ENCODE measurements at places on chromosomes 1 and 21.

GRCh38 chr1:2027961-2028583 is 8.9 kb downstream of the GABRD start:
- no peak for DNase-seq

- DNase-seq = no peak
Observed at GRCh38 chr1:109846162-109846561, 64.5 kb upstream of the CSF1 start.

GRCh38 chr1:7646981-7647901 is 123.9 kb upstream of the VAMP3 start:
- DNase-seq = peak; percentile 90

DNA sequence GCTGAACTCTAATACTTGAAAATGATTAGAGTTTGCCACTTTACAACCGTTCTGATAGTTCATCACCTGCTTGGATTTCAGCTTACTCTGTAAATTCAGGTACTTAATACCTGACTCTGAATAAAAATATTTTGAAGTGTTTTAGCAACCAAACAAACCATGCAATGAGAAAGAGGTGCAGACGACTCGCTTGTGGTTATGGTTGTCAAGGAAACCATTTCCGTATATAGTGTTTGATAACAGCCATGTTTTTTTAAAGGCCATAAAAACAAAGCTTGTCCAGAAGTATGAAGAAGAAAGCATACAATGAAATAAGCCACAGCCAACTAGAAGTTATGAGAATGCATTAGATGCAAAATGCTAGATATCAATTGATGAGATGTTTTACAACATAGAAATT is 167.2 kb upstream of the HMCN1 start:
- DNase-seq = no peak

GRCh38 chr1:116066868-116067565 is 44.2 kb upstream of the MAB21L3 start:
- no peak for DNase-seq

- no peak for DNase-seq
Observed at GRCh38 chr1:230826166-230826875, 42.0 kb downstream of the C1orf198 start.

DNA sequence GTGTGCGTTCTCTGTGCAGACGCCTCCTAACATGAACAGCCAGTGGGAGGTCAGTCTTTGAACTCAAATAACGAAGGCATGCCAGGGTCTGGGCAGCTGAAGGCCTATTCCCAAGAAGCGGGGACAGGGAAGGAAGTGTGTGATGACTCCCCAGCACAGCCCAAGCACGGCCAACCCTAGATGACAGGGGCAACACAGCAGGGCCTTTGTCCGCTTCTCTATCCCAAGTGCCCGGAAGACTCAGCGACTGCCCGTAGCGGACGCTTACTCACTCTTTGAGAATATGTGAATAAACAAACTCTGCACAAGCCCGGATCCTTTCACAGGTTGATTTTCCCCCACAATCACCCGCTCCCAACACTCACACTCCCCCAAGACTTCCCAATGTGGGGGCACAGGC is 11.2 kb downstream of the C1orf198 start:
- no peak for DNase-seq

GRCh38 chr1:205236951-205237475 is 9.3 kb downstream of the TMCC2 start:
- DNase-seq = no peak

GRCh38 chr1:237181743-237182317 is 139.8 kb downstream of the RYR2 start:
- no peak for DNase-seq

- no peak for DNase-seq
Observed at GRCh38 chr1:210448297-210448892, 119.7 kb downstream of the HHAT start.

DNA sequence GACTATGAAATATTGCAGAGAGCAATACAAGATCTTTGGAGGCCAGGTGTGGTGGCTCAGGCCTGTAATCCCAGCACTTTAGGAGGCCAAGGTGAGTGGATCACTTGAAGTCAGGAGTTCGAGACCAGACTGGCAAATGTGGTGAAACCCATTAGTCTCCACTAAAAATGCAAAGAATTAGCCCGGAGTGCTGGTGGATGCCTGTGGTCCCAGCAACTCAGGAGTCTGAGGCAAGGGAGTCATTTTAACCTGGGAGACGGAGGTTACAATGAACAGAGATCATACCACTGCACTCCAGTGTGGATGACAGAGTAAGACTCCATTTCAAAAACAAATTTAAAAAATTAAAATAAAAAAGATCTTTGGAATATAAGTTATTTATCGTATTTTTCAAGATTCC is 76.6 kb downstream of the PRKAB2 start:
- DNase-seq = no peak

GRCh38 chr1:33709783-33710718 is 153.8 kb upstream of the HMGB4 start:
- no peak for DNase-seq

- no peak for DNase-seq
Observed at GRCh38 chr1:194534784-194535183, 1348.4 kb upstream of the B3GALT2 start.

GRCh38 chr1:74502432-74502831 is 10.0 kb downstream of the LRRC53 start:
- no peak for DNase-seq

Measured in GM19239 (cell line).